ENCODE measurements at places on chromosomes 7 and 10. TPM values are rescaled to one million over a fixed set of nuclear protein-coding genes. Genes with fewer than 3 reads are reported as not detected.

- DNase-seq, result no peak
These were observed 97.7 kb upstream of the EGFR start for GRCh38 chr7:54921116-54921515.

GRCh38 chr10:118315629-118316028 lies 26.5 kb downstream of the FAM204A start:
- DNase-seq, result no peak

- no peak for DNase-seq
These were observed 8.8 kb downstream of the PSD start for GRCh38 chr10:102409604-102410428.

GRCh38 chr7:170551-171363 lies 21.6 kb upstream of the FAM20C start:
- no peak for DNase-seq

- no peak for DNase-seq
These were observed 9.8 kb downstream of the CDHR1 start for GRCh38 chr10:84204122-84204521.

DNA sequence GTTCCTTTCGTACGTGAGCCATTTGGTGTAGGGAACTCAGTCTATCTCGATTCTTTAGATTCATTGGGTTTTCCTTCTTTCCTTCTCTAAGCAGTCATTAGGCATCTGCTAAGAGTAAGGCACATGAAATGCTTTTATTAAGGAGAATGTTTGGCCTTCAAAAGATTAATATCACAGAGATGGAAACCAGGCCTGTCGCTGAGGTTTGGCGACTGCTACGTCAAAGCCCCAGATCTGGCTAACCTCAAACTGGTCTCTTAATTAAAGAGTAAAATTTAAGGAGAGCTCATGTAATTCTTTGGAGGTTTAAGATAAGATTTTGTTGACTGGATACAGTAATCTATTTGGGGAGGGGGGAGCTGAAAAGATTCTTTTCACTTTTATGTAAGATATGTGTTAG lies 189.8 kb downstream of the JCAD start:
- DNase-seq, result no peak

DNA sequence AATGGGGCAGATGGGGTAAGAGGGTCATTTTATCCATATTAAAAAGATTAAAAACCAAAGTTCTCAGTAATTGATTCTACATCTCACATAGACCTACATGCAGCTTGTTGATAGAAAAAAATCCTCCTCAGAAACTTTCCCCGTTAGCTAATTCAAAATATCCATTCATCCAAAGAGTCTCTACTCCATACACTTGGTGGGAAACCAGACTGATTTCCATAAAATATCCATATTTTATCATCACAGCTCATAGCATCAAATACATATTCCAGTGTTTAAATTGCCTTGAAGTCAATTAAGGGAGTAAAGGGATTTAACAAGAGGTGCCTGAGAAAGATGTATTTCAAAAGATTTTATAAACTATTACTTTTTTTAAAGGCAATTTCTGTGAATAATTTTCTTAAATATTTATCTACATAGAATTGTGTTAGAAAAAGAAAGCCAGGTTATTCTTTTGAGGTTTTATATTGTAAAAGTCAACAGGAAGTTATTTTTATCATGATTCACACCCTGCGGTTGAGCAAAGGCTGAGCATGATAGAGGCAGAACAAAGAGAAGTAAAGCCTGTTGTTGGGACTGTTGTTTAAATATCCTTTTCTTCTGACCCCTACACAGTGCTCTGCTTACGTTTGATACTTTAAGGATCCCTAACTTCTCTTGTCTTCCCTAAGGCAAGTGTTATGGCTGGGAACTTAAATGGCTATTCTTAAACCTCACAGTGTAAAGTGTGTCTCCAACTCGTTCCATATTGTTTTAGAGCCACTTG lies 266.7 kb downstream of the PRKG1 start:
- DNase-seq, result no peak

DNA sequence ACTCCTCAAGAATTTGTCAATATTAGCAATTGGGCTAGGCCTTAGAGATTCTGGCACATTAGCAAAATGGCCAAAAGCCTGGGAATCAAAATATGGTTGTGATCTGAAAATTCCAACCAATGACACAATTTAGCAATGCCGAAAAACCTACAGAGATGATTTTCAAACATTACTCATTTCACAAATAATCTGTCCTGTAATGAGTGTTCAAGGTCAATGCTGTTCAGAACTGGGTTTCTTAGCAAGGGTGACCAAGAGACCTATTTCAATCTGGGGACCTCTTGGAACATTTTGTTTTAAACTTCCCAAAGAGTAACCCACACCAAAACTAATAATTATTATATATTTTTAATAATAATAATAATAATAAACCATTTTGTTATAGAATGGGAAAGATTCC lies 24.1 kb downstream of the ELMO1 start:
- DNase-seq, result no peak

DNA sequence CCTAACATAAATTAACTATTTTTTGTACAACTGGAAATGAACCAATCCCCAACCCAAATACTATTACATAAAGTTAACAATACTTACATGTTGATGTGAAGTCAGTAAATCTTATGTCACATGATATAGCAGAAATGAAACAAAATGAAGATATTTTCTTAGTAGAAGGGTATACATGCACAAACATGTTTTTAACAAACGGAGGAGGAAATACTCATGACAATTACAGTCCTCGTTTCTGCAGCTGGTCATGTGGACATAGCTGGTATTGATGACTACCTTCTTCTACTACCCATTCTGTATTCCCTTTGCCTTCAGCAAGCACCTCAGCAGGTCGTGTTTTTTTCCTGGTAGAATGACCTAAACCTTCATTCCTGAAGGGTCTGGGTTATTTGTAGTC lies 252.3 kb downstream of the HTR7 start:
- no peak for DNase-seq

DNA sequence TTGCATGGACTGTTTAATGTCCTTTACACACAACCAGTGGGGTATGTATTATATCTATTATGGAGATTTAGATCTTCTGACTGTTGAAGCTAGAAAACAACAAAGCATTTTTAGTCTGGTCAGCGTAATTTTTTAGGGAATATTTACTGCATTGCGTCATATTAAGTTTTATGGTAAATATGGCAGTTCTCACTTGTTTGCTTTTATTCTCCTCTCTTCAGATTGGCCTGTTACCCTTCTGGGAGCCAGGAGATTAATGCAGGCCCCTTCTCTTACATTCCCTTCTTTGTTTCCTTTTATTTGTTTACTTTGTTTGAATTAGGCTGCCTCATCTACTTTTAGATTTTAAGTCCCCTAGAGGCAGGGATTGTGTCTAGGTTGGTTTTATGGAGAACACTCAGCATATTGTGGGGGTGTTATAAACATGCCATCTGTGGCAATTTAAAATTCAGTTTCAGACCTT lies 13.8 kb downstream of the UBE2D1 start:
- DNase-seq, result no peak

GRCh38 chr7:83452256-83452655 lies 196.7 kb downstream of the SEMA3E start:
- no peak for DNase-seq

DNA sequence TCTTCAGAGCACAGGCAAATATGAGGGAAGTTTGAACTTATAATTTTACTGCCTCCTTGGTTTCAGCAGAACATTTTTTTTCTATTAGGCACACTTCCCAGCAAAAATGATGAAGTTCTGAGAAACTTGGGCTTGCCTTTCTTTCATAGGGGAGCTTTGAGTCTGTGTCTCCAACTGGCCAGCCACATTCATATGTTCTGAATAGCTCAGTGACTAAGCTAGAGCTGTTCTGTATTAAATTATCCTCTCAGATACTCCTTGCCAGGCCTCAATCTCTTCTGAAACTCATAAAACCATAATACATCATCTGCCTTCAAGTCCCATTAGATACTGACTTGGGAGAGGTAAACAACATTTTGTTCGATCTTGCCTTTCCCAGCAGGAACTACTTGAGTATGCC lies 476.5 kb downstream of the GPAM start:
- no peak for DNase-seq

Gene TECPR1
- 23.6 TPM for total RNA-seq

Gene PPP1R9A
- total RNA-seq, result 0.05 TPM

Gene CCL24
- not detected for total RNA-seq

Gene NPSR1
- not detected for total RNA-seq

Gene PHYHIPL
- total RNA-seq, result not detected

Gene ANXA8
- 0.57 TPM for total RNA-seq

Gene RHBDD2
- 44.1 TPM for total RNA-seq

Gene NAPEPLD
- total RNA-seq, result 4.8 TPM

Gene NUTM2D
- total RNA-seq, result 0.81 TPM

Gene IDI2
- total RNA-seq, result not detected

Gene SEMA3A
- total RNA-seq, result 76.6 TPM

Gene PTPRZ1
- total RNA-seq, result not detected

Data from HFFc6 (cell line).